Activated T-cell treated with anti-CD3 and anti-CD28 coated beads, Interleukin-2, amount 50 U/mL, for 24 hours (primary cell): ENCODE measurements at places on chromosomes 12 and 14.

GRCh38 chr12:64218597-64218996 is 3.5 kb downstream of the KICS2 start:
- H3K27ac ChIP-seq = no peak overlapping the region
- peaks cover 37% of the 10 kb centered on the region for H3K4me1 ChIP-seq
- peaks cover 31% of the 10 kb centered on the region for H3K36me3 ChIP-seq
- no peaks in the 10 kb centered on the region for H3K27me3 ChIP-seq

DNA sequence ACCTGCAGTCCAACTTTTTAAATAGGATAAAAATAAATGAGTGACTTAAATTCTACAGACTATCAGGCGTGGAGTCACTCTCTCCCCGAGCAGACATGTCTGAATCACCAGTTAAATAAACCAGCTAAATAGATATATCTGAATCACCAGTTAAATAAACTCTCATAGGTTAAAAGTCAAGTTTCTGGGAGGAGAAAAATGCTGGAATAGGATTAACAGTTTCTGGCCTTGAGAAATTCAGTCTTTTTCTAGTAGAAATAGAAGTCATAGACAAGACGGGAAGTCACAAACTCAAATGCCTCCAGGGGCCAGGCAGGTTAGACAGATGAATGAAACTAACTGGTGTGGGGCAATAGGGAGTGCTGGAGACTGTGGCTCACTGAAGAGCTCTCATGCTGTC is 258.6 kb upstream of the TMEM132C start:
- no peak for DNase-seq
- no peaks in the 10 kb centered on the region for H3K36me3 ChIP-seq
- H3K27ac ChIP-seq = no peak overlapping the region
- H3K4me3 ChIP-seq = no peak overlapping the region
- H3K27me3 ChIP-seq = no peaks in the 10 kb centered on the region

GRCh38 chr14:106821119-106821518 is 1294.7 kb downstream of the TMEM121 start:
- no peak for DNase-seq
- H3K27ac ChIP-seq = no peak overlapping the region
- no peaks in the 10 kb centered on the region for H3K36me3 ChIP-seq
- no peak overlapping the region for H3K4me3 ChIP-seq
- H3K4me1 ChIP-seq = peaks cover 5% of the 10 kb centered on the region

DNA sequence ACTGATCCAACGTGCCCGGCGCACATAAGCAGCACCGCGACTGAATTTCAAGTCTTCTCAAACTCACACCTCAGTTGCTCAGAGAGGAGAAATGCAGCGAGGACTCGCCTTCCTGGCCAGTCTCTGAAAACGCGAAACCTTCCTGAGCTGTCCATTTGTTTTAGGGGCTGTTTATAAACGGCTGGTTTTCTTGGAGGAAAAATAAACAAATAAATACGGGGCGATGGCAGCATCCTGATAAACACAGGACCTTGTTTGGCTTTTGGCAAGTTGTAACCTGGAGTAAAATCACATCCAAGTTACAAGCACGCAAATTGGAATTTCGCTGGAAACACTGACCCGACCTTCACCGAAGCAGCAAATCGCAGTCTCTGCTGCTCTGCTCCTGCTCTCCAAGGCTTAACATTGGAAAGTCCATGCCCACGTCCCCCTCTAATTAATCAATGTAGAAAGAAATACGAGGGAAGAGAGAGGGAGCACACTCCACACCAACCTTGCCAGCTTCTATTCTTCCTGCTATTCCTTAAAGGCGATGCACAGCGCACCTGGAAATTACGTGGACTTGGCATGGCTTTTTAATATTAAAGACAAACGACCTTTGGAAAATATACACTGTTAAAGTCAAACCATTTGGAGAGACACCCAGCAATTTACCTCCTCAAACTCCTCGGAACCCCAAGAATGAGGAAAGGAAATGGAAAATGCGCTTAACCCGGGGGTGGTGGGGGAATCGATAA is 248.8 kb downstream of the APAF1 start:
- no peak overlapping the region for H3K27ac ChIP-seq
- no peaks in the 10 kb centered on the region for H3K4me1 ChIP-seq
- no peak overlapping the region for H3K4me3 ChIP-seq
- no peak for DNase-seq
- H3K36me3 ChIP-seq = no peaks in the 10 kb centered on the region

- H3K27me3 ChIP-seq = peaks cover 71% of the 10 kb centered on the region
- DNase-seq = peak; percentile 89
- no peak overlapping the region for H3K27ac ChIP-seq
- peaks cover 8% of the 10 kb centered on the region for H3K4me1 ChIP-seq
- no peaks in the 10 kb centered on the region for H3K36me3 ChIP-seq
Measured at GRCh38 chr12:125183187-125184067, 118.2 kb downstream of the AACS start.

DNA sequence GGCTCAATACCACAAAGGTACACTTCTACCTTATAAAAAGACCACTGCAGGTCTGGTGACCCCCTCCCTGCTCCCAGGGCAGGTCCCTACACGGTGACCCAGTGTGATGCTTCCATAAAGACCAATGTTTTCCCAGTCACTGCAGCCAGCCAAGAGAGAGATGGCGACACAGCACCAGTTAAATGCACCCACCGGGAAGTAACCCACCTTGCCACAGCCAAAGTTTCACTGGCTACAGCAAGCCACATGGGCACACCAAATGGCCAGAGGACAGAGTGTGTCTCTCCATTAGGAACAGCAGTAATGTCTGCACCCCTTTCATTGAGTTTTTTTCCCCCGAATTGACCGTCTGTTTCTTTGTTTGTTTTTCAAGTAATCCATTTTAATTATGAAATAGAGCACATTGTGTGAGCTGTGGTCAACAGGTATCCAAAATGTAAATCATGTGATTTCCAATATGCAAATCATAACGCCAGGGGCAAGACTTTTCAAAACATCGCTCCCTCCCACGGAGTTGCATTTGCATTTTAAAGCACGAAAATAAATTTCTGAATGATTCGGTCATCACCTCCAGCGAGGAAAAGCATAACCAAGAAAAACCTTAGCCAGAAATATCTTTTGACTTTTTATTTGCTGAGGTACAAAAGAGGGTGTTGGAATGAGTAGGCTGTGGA is 48.9 kb upstream of the EML1 start:
- no peak overlapping the region for H3K4me3 ChIP-seq
- peaks cover 9% of the 10 kb centered on the region for H3K4me1 ChIP-seq
- H3K27ac ChIP-seq = no peak overlapping the region
- DNase-seq = no peak

- no peak overlapping the region for H3K4me3 ChIP-seq
- H3K36me3 ChIP-seq = peaks cover 3% of the 10 kb centered on the region
- no peak overlapping the region for H3K27ac ChIP-seq
- H3K4me1 ChIP-seq = peaks cover 32% of the 10 kb centered on the region
- H3K27me3 ChIP-seq = no peaks in the 10 kb centered on the region
Measured at GRCh38 chr12:113077057-113077858, 20.7 kb downstream of the DTX1 start.

DNA sequence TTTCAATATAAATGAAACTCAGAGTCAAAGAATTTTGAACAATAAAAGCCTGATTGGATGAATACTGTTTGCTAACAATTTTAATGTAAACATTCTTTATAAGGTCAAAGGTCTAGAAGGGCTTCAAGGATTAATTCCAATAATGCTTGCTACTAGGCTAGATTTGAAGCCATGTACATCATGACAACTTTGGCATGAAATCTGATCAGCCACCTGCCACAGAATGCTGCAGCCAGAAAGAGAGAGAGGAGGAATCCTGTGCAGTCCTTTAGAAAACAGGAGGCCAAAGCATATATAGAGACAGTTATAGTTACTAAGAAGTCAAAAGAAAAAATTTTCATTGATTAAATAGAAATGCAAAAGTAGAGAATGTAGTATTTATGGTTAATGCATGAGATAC is 47.1 kb downstream of the ABCD2 start:
- H3K36me3 ChIP-seq = peaks cover 72% of the 10 kb centered on the region
- no peaks in the 10 kb centered on the region for H3K27me3 ChIP-seq
- no peak for DNase-seq
- H3K27ac ChIP-seq = no peak overlapping the region
- peaks cover 8% of the 10 kb centered on the region for H3K4me1 ChIP-seq

GRCh38 chr12:55619354-55620138 is 17.1 kb upstream of the OR10P1 start:
- no peak for DNase-seq
- no peak overlapping the region for H3K4me3 ChIP-seq
- H3K4me1 ChIP-seq = peaks cover 17% of the 10 kb centered on the region
- peaks cover 66% of the 10 kb centered on the region for H3K27me3 ChIP-seq
- H3K36me3 ChIP-seq = no peaks in the 10 kb centered on the region

- DNase-seq = no peak
- H3K27me3 ChIP-seq = no peaks in the 10 kb centered on the region
Measured at GRCh38 chr14:65933400-65934069, 521.0 kb downstream of the FUT8 start.

DNA sequence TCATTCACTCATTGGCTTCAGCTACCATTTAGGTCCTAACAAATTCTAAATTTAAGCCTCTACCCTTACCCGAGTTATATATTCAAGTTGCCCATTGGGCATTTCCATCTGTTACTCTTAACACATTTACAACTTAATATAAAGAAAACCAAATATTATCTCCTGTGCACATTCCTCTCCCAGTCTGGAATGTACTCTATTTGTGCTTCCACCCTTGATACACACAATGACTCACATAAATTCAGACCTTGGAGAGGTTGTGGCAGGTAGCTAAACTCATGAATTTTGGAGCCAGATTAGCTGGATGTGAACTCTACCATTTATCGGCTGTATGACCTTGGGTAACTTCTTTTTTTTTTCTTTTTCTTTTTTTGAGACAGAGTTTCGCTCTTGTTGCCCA is 51.1 kb downstream of the BRMS1L start:
- no peaks in the 10 kb centered on the region for H3K27me3 ChIP-seq
- H3K27ac ChIP-seq = no peak overlapping the region

GRCh38 chr14:82528016-82528415 is 994.4 kb upstream of the SEL1L start:
- no peaks in the 10 kb centered on the region for H3K4me1 ChIP-seq
- DNase-seq = no peak
- H3K36me3 ChIP-seq = no peaks in the 10 kb centered on the region
- H3K4me3 ChIP-seq = no peak overlapping the region

- H3K27ac ChIP-seq = no peak overlapping the region
- H3K27me3 ChIP-seq = peaks cover 16% of the 10 kb centered on the region
- no peak overlapping the region for H3K4me3 ChIP-seq
- peaks cover 5% of the 10 kb centered on the region for H3K4me1 ChIP-seq
- H3K36me3 ChIP-seq = no peaks in the 10 kb centered on the region
Measured at GRCh38 chr12:15289192-15289591, 33.1 kb upstream of the PTPRO start.

DNA sequence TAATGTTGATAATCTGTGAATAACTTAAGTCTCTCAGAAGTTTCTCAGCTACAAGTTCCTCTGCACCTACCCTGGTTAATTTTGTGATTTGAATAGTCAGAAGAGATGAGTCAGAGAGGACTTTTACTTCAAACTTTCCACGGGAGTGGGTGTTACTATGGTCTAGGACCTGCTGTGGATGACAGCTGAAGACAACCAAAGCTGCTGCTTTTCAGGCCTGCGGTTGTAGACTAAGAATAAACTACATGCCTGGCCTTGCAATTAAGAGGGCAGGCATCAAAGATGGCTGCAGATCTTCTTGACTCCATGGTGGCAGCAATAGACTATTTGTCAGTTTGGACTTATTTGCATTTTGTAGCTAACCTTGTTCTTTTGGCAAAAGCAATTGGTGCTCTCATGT is 227.1 kb upstream of the KRR1 start:
- H3K4me3 ChIP-seq = no peak overlapping the region
- H3K36me3 ChIP-seq = no peaks in the 10 kb centered on the region
- peak; percentile 43 for DNase-seq
- H3K4me1 ChIP-seq = peaks cover 36% of the 10 kb centered on the region

DNA sequence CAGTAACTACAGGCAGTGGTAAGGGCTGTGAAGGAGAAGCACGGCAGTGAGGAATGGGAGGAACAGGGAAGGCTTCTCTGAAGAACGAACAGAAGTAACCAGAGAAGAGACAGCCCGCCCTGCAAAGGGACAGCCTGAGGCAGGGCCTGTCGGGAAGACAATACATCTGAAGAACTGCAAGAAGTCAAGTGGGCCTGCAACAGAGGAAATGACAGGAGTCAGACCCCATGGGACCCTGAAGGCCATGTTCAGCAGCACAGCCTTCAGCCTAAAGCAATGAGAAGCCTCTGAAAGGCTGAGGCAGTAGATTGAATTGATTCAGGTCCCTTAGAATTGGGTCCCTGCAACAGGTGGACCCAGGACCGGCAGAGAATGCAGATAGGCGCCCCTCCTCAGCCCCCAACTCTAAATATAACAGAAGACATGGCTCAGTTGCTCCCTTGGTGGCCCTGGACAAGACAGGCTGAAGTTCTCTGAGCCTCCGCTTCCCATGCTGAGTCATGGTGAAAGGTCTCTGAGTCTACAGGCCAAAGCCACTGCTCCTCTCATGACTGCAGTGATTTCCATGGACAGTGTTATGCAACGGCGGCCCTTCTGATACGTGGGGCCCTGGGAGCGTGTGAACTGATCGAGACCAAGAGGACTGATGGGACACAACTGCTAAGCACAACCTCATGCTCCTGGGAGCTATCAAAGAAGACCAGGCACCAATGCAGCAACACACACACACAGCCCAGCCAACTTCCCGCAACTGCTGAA is 10.8 kb upstream of the ACTR6 start:
- H3K27ac ChIP-seq = no peak overlapping the region
- no peak overlapping the region for H3K4me3 ChIP-seq
- peaks cover 5% of the 10 kb centered on the region for H3K4me1 ChIP-seq

DNA sequence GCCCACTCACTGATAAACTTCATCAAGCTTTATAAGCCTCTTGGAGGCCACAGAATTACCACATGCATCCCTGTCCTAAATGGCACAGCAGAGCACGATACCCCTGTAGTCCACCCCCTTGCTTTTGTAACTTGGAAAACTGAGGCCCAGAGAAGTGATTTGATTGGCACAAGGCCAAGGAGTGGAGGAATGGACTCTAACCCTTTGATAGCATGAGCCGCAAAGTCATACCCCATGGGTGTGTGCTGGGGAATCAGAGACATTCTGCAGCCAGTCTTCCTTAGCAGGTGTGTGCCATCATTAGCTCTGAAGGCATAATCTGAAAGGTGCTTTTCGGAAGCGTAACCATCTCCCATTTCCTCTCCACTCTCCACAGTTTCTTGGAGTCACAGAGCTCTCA is 28.5 kb upstream of the PWP1 start:
- H3K4me1 ChIP-seq = peaks cover 5% of the 10 kb centered on the region
- no peaks in the 10 kb centered on the region for H3K27me3 ChIP-seq
- H3K36me3 ChIP-seq = peaks cover 21% of the 10 kb centered on the region
- no peak for DNase-seq
- no peak overlapping the region for H3K27ac ChIP-seq
- no peak overlapping the region for H3K4me3 ChIP-seq
